ENCODE measurements at places on chromosomes 7 and 10.

- no peak for DNase-seq
Observed at GRCh38 chr10:124975977-124976514, 34.1 kb downstream of the ZRANB1 start.

GRCh38 chr10:127523476-127523875, 25.6 kb upstream of the NPS start:
- no peak for DNase-seq

DNA sequence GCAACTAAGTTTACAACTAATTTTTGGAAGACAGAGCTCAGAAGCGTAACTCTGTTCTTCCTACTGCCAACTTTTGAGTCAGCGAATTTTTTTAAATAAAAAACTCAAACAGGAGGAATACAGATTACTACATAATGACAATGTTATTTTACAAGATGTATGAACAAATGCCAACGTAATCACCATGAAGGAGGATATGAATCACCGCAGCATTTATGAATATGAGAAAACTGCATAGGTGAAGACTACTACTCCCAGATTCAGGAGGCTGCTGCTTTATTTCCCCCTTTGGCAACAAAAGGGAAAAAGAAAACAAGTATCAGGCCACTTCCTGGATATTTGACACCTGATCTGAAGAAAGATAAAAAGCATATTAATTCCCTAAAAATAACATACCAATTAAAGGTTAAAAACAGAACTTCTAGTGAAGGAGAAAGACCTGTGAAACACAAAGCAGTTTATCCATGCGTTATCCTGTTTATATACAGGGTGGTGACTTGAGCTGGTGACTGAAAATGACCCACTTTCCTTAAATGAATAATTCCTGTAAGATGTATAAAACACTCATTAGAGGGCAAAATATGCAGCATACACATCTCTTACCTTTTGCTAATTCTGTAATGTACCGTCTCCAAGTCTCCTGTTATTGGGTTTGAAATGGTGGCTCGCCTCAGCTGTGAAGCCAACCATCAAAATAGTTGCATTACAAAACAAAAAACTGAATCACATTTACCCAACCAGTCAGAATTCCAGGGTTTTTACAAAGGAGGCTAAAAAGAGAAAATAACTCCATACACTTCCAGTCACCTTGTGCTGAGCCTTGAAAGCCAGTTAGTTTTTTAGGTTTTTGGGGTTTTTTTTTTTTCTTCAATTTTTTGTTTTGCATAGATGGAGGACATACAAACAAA, 52.0 kb downstream of the P4HA1 start:
- DNase-seq = no peak

DNA sequence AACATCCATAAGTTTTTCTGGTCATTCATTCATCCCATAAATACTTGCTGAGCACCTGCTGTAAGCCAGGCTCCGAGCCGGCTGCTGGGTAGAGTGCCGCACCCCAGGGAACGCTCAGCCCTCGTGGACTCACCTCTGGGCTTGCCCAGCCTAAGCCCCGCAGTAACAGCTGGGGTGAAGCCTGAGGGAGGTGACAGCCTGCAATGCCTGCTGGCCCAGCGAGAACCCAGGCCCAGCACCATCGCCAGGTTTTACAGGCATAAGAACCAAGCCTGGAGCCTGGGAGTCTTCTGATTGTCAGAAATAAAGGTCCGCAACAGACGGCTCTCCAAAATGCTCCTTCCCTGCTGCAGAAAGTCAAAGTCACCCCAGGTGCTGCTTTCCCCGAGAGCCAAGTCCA, 205.4 kb downstream of the ZMYND11 start:
- no peak for DNase-seq

- DNase-seq = no peak
Observed at GRCh38 chr7:14045651-14046050, 56.2 kb upstream of the ETV1 start.

DNA sequence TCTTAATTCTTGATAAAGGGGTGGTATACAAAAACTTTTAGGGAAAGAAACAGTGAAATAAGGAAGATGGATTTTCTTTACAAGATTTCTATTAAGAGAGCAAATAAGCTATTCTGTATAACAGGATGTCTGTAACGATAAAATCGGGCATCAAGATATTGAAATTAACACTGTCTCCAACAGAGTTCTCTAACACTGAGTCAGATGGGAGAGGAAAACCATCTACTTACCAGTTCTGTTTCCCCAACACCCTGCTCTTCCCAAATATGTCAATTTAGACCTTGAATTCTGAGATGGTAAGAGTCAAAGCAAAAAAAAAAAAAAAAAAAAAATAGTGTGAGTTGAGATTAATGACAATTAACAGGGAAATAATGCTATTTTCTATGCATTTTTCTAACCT, 23.0 kb downstream of the SMURF1 start:
- no peak for DNase-seq

DNA sequence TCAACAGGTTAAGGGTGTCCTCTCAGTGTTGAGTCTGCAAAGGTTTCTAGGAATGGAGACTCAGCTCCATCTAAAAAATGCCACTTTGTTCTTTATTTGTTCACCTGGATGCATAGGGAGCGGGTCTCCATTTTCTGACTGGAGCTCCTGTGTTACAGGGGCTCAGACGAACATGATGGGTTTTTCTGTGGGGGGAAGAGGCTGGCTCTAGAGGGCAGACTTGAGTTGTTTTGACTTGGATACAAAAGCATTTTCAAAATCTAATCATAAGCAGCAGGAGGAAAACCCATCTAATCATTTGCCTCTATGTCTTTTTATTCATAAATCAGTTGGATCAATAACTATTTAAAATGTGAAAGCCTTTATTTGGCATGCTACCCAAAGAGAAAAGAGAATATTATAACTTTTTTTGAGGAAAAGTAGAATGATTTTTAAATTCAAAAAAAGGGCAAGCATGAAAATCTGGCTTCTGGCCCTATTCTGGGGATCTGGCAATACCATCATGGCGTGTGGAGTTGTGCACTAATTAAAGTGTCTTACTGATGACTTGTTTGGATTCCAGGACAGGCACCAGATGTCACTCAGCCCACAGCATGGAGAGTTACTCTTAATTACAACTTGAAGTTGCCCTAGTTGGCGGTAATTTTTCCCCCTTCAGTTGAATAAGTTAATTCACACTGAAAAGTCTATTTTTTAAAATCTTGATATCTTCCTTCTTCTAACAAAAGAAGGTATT, 594.9 kb downstream of the REEP3 start:
- DNase-seq = peak; percentile 16

GRCh38 chr10:100114976-100115770, 33.5 kb upstream of the CPN1 start:
- DNase-seq = no peak

- DNase-seq = no peak
Observed at GRCh38 chr10:103145860-103146466, 47.1 kb downstream of the NT5C2 start.

- no peak for DNase-seq
Observed at GRCh38 chr7:51220226-51220625, 96.4 kb downstream of the COBL start.

- DNase-seq = no peak
Observed at GRCh38 chr7:85710960-85711359, 524.1 kb upstream of the SEMA3D start.

GRCh38 chr7:137669706-137670105, 177.1 kb downstream of the DGKI start:
- no peak for DNase-seq

DNA sequence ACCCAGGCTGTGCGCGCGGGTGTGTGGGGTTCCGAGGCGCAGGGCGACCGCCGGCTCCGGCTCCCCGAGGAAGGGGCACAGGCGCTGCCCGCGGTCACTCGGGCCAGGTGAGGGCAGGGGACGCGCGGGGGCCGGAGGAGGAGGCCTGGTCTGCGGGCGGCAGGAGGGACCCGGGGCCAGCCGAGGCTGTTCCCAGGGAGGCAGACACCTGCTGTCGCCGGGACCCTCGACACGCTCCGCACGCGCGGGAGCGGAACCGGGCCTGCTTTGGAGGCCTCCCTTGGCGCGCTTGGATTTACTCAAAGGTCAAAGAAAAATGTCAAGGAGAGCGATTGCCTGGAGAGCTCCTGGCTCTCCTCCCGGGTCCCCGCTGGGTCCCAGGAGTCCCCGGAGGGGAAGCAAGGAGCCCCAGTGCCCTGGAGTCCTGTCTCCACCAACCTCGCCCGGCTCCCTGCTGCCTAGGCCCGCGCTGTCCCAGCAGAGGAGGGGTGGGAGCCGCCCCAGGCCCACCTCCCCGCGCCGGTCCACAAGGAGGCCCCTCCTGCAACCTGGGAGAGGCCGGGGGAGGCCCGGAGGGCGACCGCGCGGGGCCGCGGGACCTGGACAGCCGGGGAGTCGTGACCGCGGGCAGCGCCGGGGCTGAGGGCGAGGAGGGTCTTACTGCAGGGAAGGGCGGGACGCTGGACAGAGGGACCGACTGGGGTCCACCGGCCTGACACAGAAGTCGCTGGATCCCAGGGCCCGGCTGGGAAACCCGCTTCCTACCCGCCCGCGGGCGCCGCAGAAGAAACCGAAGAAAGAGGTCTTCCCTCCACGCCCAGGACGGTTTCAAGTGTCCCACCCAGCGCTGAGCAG, 348.9 kb downstream of the DNAJB6 start:
- no peak for DNase-seq
